ENCODE measurements at places on chromosomes 7 and 10. TPM values are rescaled to one million over a fixed set of nuclear protein-coding genes. Genes with fewer than 3 reads are reported as not detected.

DNA sequence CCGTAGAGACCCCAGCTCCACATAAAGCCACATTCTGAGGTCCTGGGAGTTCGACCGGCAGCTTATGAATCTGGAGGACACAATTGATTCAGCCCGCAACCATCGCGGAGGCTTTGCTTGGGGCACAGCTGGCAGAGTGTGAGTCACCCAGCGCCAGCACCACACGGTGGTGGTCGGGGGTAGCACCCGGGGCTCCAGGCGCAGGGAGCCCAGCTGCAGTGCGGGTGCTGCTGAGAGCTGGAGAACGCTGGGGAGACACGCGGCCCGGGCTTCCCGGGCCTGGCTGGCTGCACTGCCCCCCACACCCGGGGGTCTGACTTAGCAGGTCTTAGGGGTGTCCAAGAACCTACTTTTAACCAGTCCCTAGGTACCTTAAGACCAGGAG lies 87.9 kb downstream of the PAXIP1 start:
- DNase-seq = peak; percentile 80

DNA sequence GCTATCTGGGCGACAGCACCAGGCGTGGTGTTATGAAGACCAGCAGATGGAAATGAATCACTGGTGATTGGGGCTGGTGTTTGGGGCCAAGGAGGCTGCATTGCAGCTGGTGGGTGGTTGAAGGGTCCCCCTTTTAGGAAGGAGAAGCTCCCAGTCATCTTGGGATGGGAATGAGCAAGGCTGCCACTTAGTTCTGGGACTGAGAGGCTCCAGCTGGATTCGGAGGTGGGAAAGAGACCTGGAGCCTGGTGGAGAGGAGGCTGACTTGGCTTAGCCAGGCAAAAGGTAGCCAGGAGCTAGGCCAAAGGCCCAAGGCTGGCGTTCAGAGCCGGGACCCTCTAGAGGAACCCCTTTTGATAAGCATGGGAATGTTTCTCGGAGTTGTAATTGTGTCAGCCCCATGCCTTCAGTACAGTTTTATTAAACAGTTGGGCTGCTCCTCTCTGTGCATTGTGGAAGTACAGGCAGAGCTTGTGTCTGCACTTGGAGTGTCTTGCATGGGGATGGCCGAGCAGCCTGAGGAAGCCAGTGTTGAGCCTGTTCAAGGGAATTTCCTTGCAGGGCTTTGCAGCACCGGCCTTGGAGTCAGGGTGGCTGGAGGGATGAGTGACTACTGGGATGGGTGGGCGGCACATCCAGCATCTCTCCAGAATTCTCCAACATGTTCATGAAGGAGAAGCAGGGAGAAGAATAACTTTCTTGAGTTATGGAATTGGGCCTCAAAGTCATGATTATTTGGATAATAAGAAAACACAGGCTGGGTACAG lies 234.9 kb downstream of the BAMBI start:
- no peak for DNase-seq

The CHAT gene
- not detected for total RNA-seq

The CPA2 gene
- total RNA-seq = not detected

GRCh38 chr7:142854372-142855113 lies at the start of gene EPHB6:
TSS of gene EPHB6 (plus strand) at chr7:142855076. CDS start at chr7:142863228, 8,152 bp downstream.
- DNase-seq = peak; percentile 93

DNA sequence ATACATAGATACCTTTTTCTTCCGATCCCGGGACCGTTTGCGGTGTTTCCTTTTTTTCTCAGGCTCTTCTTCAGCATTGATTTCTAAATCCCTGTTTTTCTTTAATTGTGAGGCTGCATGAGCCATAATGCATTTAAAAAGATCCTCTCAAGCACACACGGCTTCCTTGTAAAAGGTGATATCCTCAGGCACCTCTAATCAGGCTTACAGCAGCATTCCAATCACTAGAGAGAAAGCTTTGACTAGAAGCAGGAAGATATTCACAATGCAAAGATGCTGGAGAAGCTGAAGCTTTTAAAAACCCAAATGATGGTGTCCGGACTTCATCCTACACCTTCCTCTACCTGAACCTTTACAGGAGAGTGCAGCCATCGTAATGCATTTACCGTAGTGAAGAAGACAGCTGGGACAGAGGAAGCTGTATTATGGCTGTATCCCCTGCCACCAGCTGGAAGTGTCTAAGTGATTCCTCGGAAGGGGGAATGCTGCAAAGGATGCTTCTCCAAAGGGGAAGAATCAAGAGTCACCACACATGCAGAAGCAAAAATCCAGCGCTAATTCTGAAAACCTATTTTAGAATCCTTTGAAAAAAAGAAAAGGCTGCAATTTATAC lies at the start of gene ANK3:
TSS of gene ANK3 (minus strand) at position 463 of the 613 bp plus-strand sequence. CDS start at position 126, 337 bp downstream.
- no peak for DNase-seq

- DNase-seq = no peak
Measured at GRCh38 chr7:112529521-112529920, 48.7 kb downstream of the LSMEM1 start.

DNA sequence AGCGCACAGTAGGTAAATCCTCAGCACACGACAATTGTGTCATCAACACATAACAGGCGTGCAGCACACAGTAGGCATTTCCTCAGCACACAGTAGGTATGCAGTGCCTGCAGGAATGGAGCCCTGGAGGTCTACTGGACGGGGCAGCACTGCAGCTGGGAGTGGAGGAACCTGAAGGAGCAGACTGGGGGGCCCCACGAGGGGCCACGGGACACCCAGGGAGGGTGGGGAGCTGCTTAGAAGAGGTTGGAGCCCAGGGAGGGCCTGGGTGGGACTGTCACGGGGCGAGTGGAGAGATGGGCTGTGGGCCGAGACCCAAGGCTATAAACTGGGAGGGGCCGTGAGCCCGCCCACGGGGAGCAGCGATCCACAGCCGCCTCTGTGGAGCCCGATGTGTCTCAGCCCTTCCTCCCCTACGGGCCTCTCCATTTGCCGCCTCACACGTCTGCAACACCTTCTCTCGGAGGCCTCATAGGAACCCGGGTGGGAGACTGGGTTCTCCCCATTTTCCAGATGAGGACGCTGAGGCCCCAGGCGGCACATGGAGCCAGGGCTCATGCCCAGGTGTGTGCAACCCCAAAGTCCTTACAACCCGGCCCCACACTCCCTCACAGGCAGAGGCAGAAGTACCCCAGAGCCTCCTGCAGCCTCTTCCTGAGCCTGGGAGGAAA lies 101.5 kb downstream of the MICALL2 start:
- peak; percentile 65 for DNase-seq

The ACSM6 gene
- not detected for total RNA-seq

DNA sequence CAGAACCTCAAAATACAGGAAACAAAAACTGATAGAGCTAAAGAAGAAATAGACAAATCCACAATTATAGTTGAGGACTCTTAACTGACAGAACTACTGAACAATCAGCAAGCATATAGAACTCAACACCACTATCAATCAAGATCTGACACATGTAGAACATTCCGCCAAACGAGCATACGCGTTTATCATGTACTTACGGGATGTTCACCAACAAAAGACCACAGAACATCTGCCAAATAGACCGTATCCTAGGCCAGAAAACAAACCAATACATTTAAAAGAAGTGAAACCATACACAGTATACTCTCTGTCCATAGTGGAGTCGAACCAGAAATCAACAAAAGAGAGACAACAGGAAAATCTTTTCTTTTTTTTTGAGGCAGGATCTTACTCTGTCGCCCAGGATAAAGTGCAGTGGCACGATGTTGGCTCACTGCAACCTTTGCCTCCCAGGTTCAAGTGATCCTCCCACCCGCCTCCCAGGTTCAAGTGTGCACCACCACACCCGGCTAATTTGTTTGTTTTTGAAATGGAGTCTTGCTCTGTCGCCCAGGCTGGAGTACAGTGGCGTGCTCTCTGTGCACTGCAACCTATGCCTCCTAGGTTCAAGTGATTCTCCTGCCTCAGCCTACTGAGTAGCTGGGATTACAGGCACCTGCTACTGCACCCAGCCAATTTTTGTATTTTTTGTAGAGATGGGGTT lies 5.1 kb downstream of the GNA12 start:
- no peak for DNase-seq

The NCF1 gene
- 0.31 TPM for total RNA-seq

- DNase-seq = no peak
Measured at GRCh38 chr10:46323176-46323575, 36.4 kb downstream of the ANTXRL start.

GRCh38 chr10:124125305-124126116 lies 32.1 kb upstream of the CHST15 start:
- DNase-seq = peak; percentile 84

The CHPF2 gene
- 25.0 TPM for total RNA-seq

The TAS2R41 gene
- 0.10 TPM for total RNA-seq

DNA sequence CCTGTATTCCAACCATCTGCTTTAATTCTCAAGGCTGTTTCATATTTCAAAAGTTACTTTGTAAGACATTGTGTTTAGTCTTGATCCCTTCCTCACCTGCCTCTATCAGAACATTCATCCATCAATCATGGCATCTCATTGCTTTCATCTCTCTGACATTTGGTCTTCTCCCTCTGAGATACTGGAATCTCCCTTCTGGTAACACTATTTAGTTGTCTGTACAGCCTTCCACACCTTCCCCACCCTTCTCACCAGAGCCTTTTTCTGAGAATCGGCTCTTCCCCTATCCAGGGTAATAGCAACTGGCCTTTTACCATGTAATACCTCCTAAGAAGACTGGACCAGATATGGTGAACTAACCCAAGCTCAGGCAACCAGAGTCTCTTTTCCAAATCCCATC lies 10.1 kb downstream of the CACNA2D1 start:
- no peak for DNase-seq

DNA sequence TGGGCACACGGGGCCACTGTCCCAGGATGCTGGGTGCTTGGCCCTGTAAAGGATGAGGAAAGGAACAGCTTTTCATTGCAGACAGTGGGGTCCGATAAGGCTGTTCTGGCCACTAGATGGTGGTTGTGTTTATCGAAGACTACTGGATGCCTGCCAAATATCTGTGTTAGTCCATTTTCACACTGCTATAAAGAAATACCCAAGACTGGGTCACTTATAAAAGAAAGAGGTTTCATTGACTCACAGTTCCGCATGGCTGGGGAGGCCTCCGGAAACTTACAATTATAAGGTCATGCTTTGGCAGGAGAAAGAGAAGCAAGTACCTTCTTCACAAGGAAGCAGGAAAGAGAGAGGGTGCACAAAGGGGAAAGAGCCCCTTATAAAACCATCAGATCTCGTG lies 32.2 kb upstream of the GARS1 start:
- no peak for DNase-seq

GRCh38 chr7:158150234-158150633 lies 437.4 kb downstream of the PTPRN2 start:
- no peak for DNase-seq

DNA sequence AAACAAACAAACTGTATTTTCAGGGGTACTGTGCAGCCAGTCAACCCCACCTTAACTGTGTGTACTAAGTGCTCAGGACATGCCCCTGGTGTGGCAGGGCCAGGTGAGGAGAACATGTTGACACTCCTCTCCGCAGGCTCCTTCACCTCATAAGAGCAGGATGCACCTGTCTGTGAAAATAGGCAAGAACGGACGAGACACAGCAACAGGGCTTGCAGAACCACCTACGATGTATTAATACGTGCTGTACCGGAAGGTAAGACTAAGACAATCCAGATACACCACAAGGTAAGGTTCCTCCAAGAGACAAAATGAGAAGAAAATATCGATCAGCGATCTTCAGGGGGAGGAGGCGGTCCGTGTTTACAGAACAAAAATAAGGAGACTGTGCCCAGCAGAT lies 65.8 kb upstream of the CAMK2B start:
- DNase-seq = no peak

DNA sequence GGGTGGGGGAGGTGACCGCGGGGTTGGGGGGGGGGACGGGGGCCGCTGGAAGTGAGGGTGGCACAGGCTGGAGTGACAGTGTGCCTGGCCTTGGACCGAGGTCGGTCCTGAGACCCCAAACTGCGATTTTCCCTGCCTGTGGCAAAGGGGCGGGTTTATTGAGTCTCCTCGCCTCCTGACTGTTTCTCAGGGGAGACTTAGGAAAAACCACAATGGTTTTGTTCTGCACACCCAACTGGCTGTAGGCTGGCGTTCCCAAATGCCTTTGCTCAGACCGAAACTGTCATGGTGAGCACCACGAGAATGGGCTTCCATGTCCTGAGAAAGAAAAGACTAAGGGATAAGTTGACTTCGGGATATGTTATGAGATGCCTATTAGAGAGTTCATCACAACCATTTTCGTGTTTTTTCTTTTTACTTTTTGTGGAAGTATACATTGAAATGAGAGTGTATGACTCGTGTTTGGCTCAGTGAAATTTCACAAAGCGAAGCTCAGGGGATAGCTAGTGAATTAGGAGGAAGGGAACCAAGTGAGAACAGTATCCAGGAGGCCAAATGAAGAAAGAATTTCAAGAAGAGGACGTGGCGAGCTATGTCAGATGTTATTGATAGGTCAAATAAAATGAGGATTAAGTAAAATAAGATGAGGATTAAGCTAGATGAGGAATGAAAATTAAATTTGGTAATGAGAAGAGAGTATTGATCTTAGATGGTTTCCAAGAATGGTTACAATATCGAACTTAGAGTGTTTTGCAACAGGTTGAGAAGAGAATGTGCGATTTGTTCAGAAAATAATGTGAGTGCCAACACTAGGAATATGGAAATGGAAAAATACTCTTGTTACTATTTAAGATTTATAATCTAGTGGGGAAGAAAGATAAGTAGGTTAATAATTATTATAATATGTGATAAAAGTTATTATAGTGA lies 918 bp downstream of the NET1 start:
- DNase-seq = no peak

The CLDN4 gene
- 2.0 TPM for total RNA-seq

The GIMAP1 gene
- not detected for total RNA-seq

DNA sequence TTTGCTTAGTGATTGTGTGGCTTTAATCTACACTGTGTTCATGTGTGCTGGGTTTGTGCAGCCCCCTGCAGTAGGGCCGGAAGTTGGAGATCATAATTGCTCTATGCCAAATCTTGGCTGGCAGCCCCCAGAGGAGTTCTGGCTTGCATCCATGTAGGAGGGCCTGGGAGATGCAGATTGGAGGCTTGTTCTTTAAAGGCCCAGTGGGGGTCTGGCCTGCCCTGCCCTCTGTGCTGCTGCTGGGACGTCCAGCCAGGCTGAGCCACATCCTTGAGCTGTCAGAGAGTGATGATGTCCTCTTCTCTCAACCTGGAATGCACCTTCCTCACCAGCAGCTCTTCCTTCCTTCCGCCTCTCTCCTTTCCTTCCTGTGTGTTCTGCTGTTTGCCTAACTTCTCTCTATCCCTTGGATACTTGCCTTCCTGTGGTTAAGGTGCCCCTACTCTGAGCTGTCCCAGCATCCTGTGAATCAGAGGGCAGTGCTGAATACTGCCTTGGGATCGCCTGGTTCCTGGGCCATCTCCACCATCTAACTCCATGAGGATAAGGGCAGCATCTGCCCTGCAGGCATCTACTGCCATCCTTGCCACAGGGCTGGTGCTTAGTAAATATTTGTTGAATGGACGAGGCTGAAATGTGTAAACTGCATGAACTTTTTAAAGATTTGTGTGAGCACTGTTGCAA lies 30.2 kb downstream of the DOCK1 start:
- peak; percentile 10 for DNase-seq

- peak; percentile 44 for DNase-seq
Measured at GRCh38 chr7:46145412-46145811, 224.3 kb upstream of the IGFBP3 start.

- DNase-seq = peak; percentile 84
Measured at GRCh38 chr10:124217906-124218804, 124.8 kb upstream of the CHST15 start.

The AKR1C3 gene
- 1.00 TPM for total RNA-seq
